Activated T-helper 17 cell treated with anti-CD3 and anti-CD28 coated beads, Interleukin-2, amount 50 U/mL, for 72 hours (primary cell): ENCODE measurements at places on chromosomes 11 and 22.

DNA sequence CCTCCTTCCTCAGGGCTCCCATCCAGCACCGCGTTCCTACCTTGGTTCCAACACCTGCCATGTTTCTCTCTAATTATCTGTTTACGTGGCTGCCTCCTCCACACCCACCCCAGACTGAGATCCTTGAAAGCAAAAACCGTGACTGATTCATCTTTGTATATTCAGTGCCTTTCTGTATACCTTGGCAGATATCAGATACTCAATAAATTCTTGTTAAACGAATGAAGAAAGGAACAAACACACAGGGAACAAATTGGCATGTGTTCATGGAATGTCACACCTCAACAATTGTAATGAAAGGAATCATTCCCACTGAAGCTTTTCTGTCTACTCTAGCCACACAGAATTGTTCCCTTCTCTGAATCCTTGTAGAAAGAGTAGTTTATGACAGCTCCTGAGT, 20.4 kb upstream of the LRRC55 start:
- no peak for ATAC-seq

DNA sequence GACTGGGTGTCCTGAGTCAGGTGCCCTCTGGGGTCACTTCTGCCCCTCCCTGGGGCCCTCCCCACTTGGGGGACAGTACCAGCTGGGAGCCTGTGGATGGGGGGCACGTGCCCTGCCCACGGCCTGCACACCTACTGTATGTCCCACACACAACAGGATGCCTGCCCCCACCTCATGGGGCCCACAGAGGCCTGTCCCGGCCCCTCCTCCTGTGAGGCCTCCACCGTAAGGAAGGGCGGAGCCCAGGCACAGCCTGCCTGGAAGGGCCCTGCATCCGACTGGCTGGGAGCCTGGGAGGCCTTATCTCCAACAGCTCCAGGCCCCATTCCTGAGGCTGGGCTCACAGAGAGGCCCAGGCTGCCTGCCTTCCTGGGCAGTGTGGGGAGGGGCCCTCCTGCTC, 47.8 kb downstream of the BRSK2 start:
- ATAC-seq, result no peak

GRCh38 chr22:24728790-24729637, 45.5 kb downstream of the PIWIL3 start:
- no peak for ATAC-seq

DNA sequence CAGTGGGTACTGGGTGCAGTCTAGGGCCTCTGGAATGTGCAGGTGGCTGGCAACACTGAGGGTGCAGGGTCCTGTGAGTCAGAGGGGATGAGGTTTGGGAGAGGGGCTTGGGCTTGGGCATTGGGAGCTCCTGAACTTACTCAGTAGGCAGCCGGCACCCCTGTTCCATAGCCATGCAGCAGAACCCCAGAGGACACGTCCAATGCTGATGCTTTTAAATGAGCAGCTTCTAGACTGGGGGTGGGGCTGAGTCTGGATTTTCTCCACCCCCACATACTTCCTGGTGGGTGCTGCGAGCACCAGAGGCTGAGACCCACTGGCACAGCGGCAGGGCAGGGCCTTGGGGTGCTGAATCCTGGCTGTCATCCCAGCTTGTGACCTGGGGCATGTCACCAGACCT, 71.4 kb downstream of the ARHGAP8 start:
- ATAC-seq, result no peak

- no peak for ATAC-seq
Observed at GRCh38 chr11:27938011-27938410, 169.9 kb downstream of the KIF18A start.

DNA sequence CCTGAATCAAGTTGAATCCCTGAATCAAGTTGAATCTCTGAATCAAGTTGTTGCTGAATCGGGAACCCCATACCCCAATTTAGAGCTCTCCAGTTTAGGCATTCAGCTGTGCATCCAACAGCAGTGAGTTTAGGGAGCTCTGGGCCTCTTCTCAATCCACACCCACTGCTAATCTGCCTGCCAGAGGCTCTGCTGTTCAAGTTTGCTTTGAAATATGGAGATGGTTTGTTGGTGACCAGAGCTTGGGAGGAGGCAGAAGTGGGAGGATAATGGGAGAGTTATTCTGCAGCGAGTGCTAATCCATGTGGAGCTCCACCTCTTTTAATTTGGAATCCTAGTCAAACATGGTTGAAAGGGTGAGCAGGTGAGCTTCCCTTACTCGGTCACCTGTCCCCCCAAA, 22.4 kb downstream of the EHF start:
- no peak for ATAC-seq

DNA sequence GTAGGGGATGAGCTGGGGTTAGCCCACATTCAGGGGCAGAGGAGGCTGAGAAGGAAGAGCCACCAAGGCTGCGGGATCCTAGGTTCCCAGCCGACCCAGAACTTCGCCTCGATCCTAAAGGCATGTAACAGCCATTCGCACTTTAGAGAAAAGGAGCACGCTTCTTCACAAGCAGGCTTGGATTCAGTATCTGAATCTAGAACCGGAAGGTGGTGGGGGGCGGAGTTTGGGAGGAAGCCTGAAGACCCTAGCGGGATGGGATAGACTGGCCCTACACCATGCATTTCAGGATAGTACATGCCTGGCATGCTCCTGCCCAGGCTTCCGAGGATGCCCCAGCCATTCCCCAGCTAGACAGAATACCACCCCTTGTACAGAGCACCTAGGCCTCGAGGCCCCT, 4.4 kb downstream of the SCARF2 start:
- no peak for ATAC-seq

DNA sequence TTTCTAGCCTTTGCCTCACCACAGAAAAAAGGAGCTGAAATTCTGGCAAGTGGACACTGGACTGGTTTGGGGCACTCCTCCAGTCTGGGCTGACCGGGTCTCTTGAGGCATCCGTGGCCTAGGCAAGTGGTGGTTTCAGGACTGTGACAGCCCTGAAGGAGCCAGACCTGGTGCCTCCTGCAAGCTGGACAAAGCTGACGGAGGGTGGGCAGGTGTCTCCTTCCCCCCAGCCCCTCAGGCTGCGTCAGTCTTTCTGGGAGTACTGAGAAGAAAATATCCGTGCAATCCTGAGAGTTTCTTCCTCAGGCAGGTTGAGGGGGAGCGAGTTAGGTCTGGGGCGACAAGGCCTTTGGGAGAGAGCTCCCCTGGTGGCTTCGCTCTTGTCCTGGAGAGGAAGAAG, 4.3 kb upstream of the UCP3 start:
- ATAC-seq, result no peak

DNA sequence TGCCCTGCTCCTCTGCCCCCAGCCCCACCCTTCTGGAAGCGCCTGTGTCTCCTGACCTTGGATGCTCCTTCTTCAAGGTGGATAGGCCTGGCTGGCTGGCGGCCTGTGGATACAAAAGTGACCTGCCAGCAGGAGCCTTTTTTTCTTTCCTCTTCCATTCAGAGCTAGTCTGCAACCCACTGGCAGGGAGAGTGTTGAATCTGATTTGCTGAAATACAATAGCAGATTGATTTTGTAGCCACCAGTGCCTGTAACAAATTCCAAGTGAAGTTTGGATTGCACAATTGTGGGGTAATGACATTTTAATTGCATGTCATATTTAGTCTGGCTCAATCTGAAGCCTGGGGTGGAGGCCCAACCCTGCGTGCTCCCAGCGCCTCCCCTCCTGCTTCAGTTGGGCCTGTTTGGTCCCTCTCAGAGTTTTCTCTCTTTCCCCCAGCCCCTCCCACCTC, 97.2 kb downstream of the GRIK4 start:
- ATAC-seq, result no peak
